Daoy (cell line): ENCODE measurements at places on chromosomes 2 and 18.

DNA sequence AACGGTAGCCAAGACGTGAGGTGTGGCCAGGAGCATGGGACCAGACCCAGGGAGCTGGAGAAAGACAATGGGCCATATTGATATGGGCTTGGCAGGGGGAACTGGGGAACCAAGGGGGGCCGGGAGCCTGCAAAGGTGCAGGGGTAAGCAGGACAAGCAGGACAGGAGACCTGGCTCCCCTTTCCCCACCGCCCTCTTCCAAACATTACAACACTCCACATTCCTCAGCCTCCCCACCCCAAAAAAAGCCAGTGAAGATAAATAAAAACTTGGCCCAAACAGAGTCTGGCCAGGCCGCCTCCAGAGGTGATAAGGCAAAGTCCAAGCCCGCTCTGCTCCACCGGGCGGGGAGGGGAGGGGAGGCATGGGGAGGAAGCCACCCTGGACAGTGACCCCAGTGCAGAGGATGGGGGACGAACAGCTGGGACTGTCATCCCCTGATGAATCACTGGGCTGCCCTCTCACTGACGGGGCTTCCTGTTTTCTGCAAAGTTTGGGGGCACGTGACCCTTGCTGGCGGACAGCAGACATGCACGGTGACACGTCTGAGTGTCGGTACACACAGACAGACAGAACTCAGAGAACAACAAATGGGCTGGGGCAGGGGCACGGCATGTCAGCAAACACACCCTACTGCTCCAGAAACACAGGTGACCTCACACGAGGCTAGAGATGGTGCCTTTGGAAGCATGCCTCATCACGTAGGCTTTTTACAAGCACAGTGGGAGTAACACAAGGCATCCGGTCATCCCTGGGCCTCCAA, 100.2 kb downstream of the TNS1 start:
- DNase-seq, result peak; percentile 28

DNA sequence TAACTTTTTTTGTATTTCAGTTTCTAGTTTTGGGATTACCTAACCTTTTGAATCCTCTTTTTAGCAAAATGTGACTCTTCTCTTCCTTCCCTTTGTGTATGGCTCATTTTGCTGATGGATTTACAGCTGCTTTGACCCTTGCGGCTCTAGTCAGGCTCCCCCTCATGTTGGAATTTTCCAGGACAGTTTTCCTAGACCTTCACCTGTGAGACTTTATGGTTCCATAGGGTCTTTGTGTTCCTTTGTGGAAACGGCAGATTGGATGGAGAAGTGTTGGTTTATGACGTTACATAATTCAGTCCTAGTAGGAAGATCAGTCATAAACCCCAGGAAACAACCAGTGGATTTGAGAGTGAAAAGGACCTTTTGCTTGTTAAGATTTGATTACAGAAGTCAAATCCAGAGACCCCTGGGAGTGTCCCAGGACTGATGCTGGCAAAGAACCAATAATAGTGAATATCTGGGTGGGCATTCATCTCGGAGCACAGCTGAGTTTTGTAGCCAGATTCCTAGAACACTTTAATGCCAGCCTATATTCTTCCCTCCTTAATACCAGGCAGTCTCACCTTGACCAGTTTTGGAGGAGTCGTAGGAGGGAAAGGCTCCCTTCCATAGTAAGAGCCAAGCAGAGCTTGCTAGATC, 42.7 kb downstream of the SOCS6 start:
- DNase-seq, result no peak

GRCh38 chr2:202790676-202791075, 80.9 kb downstream of the ICA1L start:
- no peak for DNase-seq

DNA sequence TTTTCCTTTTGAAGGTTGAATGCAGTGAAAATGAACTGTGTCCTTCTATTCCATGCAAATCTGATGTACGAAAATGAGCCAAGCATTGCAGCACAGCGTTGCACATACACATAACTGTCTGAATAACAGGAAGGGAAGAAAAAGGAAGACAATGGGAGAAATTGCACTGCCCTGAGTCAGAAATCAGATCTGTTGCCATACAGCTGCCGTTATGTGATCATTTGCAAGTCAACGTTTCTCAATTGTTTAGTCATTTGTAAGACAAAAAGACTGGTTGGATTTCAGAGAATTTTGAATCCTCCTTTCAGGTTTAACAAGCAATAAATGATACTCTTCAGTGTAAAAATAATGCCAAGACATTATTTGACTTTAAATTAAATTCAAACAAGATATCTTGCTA, 284.1 kb downstream of the DSEL start:
- no peak for DNase-seq

DNA sequence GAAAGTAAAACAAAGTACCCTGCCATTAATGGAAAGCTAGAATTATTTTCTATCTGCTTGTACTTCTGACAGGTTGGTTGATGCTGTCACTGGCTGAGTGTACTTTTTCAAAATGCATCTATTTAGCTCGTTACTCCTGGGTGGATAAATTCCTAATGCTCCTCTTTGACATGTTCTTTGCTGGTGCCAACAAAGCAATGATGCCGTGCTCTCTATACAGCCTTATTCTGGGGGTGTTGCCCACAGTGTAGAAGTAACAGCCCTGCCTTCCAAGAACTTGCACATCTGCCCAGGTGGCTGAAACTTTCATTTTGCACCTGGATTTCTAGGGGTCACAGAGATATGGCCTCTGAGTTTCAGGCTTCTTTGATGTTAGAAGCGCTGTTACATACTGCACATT, 132.4 kb downstream of the SLC4A3 start:
- DNase-seq, result no peak

DNA sequence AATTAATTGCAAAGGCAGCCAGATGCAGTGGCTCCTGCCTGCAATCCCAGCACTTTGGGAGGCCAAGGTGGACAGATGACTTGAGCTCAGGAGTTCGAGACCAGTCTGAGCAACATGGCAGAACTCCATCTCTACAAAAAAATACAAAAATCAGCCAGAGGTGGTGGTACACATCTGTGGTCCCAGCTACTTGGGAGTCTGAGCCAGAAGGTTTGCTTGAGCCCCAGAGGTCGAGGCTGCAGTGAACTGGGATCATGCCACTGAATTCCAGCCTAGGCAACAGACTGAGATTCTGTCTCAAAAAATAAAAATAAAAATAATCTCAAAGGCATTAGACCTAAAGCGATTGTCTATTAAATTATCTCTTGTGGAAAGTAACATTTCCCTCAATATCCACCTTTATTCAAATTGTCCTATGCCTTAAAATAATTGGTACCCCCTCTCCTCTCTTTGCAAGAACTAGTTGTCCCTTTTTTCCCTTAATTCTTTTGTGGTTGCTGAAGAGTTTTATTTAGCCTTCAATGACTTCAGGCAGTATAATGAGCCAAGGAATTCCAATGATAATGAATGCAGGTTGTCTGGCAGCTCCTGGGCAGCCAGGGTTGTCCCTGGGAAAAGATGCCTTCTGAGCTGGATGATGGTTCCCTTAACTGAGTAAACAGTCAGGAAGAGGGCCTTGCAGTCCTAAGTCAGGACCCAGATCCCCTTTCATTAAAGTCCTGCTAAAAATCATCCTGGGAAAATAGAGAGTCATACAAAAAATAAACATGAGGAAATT, 32.2 kb downstream of the GPR75 start:
- DNase-seq, result no peak

DNA sequence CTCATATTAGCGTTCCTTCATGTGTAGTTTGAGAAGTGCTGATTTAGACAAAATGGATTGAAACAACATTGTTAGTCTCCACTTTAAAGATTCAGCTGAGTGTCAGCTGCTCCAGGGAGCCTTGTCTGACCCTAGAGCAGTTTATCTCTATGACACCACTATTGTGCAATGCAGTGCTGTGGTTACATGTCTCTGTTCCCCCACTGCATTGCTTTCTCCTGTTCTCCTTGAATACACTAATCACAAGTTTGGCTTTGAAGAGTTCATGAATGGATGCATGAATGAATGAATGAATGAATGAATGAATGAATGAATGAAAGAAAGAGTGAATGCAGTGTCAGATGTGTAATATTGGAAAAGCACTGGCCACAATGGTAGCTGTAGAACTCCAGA, 38.3 kb downstream of the GCG start:
- DNase-seq, result peak; percentile 39

DNA sequence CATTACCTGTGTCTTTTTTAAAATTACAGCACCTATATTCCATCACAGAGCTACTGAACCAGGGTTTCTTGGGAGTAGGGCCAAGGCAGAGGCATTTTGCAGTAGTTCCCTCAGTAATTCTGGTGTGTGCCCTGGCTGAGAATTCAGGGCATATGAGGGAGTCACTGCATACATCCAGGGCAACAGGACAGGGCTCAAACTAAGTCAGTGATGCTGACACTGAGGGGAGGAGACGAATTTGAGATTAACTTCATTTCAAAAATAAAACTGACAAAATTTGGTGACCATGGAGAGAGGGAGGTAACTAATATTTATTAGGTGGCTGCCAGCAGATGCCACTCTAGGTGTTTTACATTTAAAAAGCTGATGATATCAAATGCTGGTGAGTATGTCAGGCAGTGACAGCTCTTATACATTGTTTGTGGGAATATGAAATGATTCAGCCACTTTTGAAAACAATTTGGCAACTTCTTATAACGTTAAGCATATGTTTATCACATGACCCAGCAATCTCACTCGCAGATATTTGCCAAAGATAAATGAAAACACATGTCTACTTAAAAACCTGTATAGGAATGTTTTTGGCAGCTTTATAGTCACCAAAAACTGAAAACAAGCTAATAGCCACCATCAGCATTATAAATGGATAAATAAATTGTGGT, 20.3 kb downstream of the STRADB start:
- no peak for DNase-seq

DNA sequence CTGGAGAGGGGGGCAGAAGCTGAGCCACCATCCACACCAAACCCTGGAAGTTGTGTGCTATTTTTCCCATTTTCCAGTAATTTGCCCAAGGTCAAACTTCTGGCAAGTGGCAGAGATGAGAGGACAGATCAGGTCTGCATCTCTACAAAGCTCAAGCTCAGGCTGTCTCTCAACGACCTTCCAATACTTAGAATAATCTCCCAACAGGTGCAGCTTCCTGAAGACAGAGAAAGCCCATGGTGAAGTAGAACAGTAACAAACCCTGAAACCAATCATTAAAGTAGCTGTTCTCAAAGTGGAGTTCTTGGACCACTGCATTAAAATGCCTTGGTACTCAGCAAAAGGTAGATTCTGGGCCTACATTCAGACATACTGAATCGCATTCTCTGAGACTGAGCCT, 37.6 kb downstream of the TMEM131 start:
- DNase-seq, result no peak

DNA sequence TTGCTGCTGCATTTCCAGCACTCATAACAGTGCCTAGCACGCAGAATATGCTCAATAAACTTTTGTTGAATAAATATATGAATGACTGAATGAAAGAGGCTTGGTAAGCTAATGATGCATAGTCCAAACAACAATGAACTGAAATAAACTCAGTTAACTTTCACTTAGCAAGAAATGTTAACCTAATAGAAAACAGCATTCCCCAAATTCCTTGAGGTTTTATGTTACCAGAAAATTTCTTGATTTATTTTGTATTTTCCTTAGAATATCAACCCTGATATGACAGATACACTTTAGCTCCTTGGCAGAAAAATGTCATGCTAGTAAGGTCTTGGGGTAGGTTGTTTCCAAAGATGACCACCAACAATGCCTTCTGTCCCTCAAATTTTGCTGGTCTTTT, 217.4 kb downstream of the KCNE4 start:
- no peak for DNase-seq

GRCh38 chr2:54678719-54679118, 44.7 kb upstream of the EML6 start:
- DNase-seq, result no peak

- DNase-seq, result no peak
Measured at GRCh38 chr18:10530852-10531251, 5.0 kb downstream of the NAPG start.

GRCh38 chr2:203886661-203887151, 19.1 kb downstream of the CTLA4 start:
- DNase-seq, result no peak

DNA sequence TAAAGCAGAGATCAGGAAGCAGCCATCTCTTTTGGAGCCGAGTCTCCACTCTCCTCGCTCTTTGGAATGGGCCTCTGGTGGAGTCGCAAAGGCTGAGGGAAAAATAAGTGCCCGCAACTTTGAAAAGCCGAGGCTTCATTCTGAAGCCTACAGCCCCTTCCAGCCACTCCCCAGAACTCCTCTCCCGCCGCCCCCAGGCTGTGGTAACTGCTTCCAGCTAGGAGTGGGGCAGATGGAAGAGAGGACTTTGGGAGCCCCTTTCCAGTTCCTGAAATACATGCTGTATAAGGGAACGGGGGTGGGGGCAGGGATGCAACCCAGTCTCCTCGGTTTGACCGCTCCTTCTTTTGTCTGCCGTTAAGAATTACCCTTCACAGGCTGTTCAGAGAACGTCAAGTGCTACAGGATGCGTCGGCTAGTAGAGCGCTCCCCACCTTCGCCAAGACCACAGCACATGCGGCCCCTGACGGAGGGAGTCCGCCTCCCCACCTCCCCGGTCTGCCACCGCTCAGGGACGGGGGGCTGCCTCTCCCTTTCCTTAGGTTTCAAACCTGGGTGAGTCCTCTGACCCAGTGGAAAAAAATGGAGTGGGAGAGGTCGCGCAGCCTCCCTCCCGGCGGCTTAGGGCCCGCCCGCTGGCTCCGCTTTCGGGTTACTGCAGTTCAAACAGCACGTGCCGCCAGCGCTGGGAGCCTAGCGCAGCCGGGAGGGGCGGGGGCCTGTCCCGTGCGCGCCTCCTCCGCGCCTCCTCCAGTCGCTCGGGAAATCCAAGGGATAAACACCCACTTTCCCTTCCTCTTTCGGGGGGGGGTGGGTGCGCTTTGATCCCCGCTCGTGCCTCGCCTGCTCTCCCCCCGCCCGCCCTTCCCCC, 4.9 kb downstream of the CYP26B1 start:
- DNase-seq, result no peak

- DNase-seq, result no peak
Measured at GRCh38 chr2:187349326-187349944, 98.6 kb downstream of the CALCRL start.

- DNase-seq, result no peak
Measured at GRCh38 chr2:113228351-113228750, 50.4 kb downstream of the PAX8 start.

DNA sequence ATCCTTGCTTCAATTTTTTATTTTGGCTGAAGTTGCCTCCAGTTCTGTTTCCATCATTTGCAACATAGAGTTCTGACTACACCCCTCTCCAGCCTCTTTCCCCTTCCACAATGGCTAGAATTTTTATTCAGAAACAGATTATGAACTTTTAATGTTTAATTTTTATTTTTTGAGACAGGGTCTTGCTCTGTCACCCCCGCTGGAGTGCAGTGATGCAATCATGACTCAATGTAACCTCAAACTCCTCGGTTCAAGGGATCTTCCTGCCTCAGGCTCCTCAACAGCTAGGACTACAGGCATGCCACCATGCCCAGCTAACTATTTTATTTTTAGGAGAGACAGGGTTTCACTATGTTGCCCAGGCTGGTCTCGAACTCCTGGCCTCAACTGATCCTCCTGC, 2.8 kb downstream of the NTSR2 start:
- no peak for DNase-seq

GRCh38 chr2:43087413-43087812, 139.0 kb downstream of the ZFP36L2 start:
- DNase-seq, result no peak
